ENCODE measurements at places on chromosomes 2 and 18. TPM values are rescaled to one million over a fixed set of nuclear protein-coding genes. Genes with fewer than 3 reads are reported as not detected.

Gene RPL31
- 1,172 TPM for polyA plus RNA-seq

Gene COLEC12
- polyA plus RNA-seq, result 19.4 TPM

Gene CBLN2
- not detected for polyA plus RNA-seq

Gene TCF23
- polyA plus RNA-seq, result not detected

Gene CWC22
- 21.6 TPM for polyA plus RNA-seq
